ENCODE measurements at places on chromosomes 5 and 9.
A peak's percentile ranks its signal among the peaks of the same experiment; 100 is the strongest.

DNA sequence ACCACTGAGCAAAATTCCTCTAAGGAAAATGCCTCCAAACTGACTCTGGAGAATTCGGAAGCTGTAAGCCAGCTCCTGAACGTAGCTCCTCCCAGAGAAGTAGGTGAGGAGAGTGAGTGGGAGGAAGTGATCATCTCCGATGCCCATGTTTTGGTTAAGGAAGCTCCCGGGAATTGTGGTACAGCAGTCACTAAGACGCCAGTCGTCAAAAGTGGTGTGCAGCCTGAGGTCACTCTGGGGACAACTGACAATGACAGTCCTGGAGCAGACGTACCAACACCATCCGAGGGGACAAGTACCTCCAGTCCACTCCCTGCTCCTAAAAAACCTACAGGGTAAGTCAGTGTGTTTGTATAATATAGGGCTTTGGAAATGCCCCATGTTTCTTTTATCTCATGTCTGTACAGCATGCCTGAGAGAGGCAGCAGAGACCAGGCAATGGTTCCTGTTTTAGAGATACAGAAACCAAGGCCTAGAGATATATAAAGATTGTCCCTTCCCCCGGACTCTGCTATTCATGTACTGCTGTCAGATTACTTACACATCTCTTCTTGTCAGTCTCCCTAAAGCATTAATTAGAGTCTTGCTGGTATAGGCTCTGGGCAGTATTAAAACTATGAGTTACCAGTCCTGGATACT is 23.9 kb downstream of the HMGXB3 start:
- no peak for DNase-seq

- DNase-seq, result peak; percentile 38
These were observed 74.6 kb upstream of the CPLX2 start for GRCh38 chr5:175796536-175797499.

DNA sequence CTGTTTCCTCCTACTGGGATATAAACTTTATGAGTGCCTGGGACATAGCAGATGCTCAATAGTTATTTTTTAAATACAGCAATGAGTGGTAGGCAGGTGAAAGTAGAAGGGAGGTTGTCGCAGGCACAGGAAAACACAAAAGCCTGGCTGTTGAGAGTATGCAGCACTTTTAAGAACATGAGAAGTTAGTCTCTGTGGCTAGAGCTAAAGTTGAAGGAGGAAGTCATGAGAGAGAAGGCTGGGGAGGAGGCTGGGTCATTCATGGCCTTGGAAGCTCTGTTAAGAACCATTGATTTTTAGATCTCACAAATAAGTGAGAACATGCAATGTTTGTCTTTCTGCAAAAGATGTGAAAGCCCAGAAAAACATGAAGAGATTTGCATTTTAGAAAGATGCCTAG is 126.7 kb downstream of the PRKACG start:
- no peak for DNase-seq

DNA sequence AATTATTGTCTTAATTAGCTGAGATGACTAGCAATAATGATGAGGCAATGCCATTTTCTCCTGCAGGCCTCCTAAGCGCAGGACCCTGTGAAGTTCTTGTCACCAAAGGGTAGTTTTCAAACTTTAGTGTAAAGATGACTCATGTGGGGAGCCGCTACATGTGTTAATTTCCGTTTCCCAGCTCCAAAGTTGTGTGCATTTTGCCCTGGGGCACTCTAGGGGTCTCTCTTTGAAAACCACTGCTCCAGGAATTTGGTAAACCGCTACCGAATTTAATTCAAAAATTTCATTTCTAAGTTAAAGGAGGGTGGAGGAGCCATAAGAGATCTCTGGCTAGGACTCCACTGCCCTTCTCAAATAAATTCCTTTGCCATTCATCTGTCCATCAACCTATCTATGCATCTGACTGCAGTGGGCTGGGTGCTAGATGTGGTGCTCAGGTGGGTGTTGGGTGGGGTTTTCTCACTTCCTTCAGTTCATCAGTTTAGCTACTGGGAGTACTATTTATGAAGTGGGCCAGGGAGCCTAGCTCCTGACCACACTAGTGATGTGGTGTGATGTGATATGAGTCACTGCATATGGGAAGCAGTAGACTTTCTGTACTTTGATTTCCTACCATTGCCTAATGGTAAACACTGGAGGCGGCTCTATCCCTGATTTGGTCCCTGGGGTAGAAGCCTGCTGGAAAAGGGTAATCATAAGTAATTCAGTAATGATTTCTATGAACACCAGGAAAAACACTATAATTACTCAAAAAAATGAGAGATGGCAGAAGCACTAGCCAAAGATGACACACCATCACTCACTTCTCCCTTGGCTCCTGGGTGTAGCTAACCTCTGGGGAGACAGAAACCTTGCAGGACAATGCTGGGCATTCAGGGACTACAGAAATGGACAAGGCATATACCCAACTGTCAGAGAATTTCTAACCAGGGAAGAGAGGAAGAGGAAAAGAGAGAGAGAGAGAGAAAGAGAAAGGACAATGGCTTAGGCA is 4.0 kb upstream of the ZSWIM6 start:
- DNase-seq, result no peak

- DNase-seq, result no peak
These were observed 34.9 kb upstream of the STOM start for GRCh38 chr9:121404906-121405305.

DNA sequence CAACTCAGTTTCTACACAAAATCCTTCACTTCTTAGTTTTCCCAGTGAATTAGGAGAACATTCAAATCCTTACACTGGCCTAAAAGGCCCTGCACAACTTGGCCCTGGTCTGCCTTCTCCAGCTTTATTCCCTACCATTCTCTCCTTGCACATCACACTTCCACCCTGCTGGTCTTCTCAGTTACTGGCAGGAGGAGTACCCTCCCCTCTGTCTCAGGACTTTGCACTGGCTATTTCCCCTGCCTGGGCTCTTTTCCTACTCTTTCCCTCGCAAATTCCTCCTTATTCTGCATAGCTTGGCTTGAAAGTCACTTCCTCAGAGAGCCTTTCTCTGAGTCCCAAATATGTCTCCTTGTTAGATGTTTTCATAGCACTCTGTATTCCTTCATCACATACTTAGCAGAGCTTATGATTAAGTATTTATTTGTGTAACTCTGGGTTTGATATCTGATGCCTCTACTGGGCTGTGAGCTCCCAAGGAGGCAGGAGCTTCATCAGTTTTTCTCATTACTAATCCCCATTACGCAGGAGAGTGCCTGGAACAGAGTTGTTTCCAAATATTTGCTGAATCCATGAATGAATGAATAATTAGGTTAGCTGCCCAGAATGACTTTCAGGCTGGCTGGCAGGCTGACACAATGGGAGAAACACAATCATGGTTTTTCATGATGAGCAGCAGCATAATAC is 159.8 kb upstream of the KLF9 start:
- no peak for DNase-seq

GRCh38 chr9:124475868-124476690 is 25.8 kb downstream of the ADGRD2 start:
- no peak for DNase-seq

DNA sequence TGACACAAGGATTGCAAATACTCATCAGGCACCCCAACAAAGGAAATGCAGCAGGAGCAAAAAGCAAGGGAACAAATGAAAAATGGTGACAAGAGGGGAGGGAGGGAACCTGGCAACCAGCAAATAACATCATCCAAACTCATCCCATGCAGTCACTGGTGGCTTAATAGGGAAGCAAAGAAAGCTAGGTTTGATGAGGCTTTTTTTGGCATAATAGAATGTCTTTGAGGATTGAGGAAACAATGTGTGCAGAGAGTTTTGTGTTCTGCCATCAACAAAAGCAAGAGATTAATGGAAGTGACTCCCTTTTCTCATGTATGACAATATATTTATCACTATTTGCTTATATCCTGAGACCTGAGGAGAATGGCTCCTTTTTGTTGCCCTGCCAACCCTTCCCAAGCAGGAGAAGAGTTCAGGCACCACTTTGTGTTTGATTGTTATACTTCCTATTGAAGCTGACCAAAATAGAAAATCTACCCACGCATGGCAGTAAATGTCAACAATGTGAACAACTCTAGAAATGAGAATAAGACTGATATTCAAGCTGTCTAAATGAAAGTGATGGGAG is 375.7 kb downstream of the CAAP1 start:
- no peak for DNase-seq

DNA sequence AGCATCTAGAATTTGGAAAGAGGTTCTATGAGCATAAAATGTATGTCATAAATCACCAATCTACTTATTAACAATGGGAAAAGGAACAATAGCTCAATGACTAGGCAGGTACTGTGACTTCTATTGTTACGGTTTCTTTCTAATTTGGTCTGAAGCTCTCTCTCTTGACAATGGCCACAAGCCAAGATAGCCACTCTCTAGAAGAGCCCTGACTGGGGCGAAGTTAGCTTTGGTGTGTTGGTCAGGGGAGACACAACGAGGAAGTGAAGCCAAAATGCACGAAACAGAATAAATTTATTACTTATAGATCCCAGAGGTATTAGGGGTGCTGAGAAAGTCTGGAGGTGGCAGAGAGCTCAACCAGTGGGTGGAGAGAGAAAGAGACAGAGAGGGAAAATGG is 9.4 kb upstream of the RAD23B start:
- no peak for DNase-seq
